EH (cell line): ENCODE measurements at places on chromosomes 11 and 22.

DNA sequence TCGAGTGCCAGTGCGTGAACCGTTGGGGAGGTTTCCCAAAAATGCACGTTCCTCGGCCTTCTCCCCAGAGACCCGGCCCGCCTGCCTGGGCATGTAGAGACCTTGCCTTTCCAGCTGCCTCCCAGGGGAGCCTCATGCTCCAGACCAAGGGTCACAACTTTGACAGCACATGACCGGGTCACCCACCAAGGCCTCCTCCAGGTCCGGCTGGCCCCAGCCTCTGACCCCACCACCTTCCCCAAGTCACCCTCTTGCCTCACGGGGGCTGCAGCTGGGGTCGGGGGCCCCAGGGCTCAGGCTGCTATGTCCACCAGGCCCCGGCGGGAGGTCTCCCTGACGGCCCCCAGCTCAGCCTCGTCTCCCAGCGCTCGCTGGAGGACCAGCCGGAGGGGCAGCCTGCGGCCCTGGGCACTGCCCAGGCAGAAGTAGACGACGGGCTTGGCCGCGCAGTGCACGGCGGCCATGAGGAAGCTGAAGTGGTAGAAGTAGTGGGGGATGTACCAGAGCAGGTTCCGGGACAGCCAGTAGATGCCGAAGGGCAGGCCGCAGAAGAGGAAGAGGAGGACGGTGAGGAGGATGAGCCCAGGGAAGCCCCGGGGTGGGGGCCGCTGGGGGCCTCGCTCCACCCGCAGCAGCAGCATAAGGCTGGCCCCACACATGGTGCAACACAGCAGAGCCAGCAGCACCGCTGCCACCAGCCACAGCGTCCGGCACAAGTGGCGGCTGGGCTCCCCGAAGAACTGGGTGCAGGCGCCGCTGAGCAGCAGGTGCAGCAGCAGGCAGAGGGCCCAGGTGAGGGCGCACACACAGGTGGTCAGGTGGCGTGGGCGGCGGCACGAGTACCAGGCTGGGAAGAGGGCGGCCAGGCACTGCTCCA lies 4.4 kb downstream of the MRGPRE start:
- DNase-seq = no peak

GRCh38 chr11:94581926-94582325 lies 14.8 kb downstream of the PIWIL4 start:
- no peak for DNase-seq

GRCh38 chr11:561148-562003 lies 606 bp downstream of the RASSF7 start:
- DNase-seq = peak; percentile 68

DNA sequence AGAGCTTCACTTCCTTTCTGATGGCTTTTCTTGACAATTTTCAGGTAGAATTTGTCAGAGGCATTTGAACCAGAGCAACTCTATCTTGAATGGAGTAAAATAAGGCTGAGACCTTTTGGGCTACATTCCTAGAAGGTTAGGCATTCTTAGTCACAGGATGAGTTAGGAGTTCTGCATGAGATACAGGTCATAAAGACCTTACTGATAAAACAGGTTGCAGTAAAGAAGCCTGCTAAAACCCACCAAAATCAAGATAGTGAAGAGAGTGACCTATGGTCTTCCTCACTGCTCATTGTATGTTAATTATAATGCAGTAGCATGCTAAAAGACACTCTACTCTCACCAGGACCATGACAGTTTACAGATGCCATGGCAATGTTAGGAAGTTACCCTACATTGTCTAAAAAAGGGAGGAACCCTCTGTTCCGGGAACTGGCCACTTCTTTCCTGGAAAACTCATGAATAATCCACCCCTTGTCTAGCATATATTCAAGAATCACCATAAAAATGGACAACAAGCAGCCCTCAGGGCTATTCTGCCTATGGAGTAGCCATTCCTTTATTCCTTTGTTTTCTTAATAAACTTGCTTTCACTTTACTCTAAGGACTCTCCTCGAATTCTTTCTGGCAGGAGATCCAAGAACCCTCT lies 1519.7 kb upstream of the TENM4 start:
- no peak for DNase-seq

DNA sequence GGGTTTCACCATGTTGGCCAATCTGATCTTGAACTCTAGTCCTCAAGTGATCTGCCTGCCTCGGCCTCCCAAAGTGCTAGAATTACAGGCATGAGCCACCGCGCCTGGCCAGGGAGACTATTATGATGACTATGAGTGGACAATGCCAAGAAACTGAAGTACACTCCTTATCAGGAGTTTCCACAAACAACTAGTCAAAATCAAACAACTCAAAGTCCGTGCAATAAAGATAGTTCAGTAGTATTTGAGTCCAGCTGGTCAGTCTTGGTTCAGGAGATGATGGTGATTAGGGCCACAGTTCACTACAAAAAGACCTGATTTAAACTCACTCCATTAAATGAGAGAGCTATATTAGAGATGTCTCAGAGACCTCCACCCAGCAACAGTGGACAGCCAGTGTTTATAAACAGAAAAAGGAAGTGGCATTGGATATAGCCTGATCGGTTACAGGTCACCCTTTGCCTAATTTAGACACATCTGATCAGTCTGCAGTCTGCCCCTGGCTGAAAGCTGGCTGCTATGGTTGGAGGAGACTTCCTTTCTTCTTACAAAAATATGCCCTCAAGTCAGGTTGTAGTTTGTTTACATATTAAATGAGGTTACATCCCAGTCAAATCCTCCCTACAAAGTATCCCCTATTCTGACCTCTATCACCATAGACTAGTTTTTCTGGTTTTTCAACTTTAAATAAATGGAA lies 17.0 kb downstream of the CD3E start:
- no peak for DNase-seq

DNA sequence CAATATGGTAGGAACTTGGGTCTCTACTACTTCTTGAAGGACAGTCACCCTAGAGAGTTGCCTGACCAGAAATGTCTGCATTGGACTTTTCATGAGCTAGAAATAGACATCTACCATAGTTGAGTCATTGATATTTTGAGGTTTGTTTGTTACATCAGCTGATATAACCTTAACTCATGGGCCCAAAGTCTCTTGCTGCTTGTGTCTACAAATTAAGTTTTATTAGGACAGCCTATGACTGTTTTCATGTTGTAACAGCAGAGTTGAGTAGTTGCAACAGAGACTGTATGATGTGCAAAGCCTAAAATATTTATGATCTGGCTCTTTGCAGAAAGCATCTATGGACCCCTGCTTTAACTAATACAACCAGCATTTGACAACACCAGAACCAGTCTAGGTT lies 155.3 kb downstream of the MIAT start:
- peak; percentile 51 for DNase-seq

- no peak for DNase-seq
These were observed 65.0 kb upstream of the ZBED5 start for GRCh38 chr11:10922892-10923291.

DNA sequence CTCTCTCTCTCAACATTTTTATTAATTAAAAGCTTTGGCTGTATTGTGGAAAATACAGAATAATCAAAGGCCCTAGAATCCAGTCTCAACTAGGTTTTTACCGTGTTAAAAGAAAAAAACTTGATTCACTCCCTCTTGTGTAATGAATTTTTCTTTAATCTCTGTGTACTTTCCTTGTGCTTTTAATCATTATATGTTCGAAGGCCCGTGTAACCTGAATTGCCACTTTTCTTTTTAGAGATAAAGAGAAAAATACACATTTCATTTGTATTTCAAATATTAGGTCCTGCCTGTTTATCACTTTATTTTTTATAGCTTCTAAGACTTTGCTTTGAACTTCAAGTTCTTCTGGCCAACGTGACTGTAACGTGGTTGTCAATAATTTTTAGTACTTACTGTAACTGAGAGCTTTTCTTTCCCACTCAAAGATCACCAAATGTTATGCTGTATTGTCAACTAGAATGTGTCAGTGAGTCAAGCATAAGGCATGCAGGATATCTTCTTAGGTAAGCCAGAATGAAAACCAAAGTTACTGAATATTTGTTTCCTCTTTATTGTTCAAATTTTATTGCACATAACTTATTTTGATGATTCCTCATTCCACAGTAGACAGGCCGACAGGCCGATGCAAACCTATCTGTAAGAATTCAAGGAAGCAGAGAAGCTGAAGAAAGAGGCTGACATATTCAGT lies 23.3 kb upstream of the FAR1 start:
- no peak for DNase-seq
